NCI-H446 treated with DMSO at 0.1 percent for 48 hours (cell line): ENCODE measurements at places on chromosomes 13 and 19.

- DNase-seq = no peak
Measured at GRCh38 chr19:42175952-42176648, 41.4 kb downstream of the DEDD2 start.

- no peak for DNase-seq
Measured at GRCh38 chr13:110306960-110307766, at the start of the genes COL4A1 and COL4A2. COL4A1 (minus strand) TSS chr13:110307157; CDS start chr13:110307027, 130 bp downstream. COL4A2 (plus strand) TSS chr13:110307284; CDS start chr13:110307904, 620 bp downstream.

GRCh38 chr13:25541434-25542123 lies 169.8 kb downstream of the ATP8A2 start:
- DNase-seq = no peak

DNA sequence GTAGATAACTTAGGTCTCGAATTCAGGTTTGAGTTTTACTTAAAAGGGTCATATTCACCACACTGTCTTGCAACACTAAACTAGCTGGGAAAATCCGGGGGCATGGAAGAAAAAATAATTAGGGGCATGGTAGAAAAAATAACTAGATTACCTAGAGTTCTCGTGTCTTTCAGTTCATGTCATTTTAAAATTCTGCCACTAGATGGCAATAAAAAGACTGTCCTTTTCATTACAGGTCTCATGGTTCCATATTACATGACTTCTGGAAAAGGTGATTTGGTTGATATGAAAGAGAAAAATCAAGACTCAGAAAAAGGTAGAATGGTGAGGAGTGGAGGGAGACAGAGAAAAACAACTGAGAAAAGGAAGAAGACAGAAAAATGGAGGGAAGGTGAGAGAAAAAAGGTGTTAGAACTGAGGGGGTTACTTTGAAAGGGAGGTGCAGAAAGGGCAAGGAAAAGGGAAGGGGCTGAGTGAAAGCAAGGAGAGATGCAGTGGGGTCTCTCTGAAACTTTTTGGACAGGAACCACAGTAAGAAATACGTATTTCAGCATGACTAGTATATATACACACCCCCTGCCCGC lies 299.0 kb downstream of the KLF12 start:
- DNase-seq = no peak

- peak; percentile 71 for DNase-seq
Measured at GRCh38 chr13:99687723-99688397, 186.6 kb downstream of the TM9SF2 start.

DNA sequence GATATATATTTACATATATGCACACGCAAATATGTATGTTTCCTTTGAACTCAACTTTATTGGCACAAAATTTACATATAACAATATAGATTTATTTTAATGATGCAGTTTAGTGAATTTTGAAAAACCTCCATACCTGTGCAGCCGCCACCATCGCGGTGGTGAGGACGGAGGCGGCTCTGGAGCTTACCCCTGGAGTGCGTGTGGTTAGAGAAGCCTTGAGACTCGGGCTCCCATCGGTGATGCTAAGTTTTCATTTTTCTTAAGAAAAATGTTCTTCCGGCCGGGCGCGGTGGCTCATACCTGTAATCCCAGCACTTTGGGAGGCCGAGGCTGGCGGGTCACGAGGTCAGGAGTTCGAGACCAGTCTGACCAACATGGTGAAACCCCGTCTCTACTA lies 31.8 kb downstream of the GJA3 start:
- DNase-seq = no peak

- no peak for DNase-seq
Measured at GRCh38 chr13:31947105-31947504, 84.5 kb upstream of the FRY start.

- no peak for DNase-seq
Measured at GRCh38 chr13:40406405-40407120, 259.9 kb downstream of the FOXO1 start.

- DNase-seq = no peak
Measured at GRCh38 chr13:110354715-110355473, 47.8 kb downstream of the COL4A2 start.

DNA sequence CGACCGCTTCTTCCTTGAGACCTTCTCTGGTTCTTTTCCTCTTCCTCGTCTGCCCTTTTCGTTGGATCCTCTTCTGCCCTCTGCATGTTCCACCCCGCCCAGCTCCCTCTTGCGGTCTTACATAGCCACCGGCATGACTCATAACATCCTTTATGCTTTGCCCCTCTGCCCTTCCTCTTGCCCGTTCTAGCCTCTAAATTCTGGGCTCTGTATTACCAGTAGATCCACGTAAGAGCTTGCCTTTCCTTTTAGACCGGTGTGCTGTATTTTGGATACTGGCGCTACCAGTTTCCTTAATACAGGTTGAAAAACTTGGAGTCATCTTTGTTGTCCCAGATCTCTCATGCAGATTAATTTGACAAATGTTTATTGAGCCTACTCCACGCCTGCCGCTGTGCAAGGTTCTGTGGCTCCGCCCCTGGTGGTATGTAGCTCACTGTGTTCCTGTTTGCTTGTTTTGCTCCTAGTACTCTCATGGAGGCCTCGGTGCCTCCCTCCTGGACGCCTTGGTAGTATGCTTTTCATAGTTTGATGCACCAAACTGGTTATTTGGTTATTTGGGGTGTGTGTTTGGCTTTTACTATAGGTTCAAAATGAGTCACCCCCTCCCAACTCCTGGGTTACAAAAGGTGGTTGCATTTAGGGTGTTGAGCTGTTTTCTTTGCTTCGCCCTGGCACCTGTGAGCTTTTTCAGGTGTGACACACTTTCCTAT lies 1.7 kb downstream of the GTF3A start:
- DNase-seq = peak; percentile 14

DNA sequence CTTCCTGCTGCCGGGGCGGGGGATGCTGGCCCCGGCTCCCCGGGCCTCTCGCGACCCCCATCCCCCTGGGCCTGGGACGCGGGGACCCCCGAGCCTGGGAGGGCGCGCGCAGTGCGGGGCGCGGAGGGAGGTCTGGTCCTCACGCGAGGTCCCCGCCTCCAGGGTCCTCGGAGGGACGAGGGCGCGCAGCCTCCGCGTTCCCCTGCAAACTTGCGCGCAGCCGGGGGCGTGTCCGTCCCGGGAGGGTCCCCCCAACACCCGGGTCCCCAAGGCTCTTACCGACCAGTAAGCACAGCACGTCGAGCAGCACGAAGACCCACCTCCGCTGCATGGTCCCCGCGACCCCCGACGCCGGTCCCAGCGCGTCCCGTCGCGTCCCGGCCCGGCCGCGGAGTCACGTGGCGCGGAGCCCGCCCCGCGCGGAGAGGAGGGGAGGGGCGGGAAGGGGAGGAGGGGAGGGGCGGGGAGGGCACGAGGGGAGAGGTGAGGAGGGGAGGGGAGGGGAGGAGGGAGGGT lies at the start of gene PLPP2:
PLPP2 (minus strand) TSS at position 398 of the 516 bp plus-strand sequence; CDS start at position 331, 67 bp downstream.
- DNase-seq = no peak

DNA sequence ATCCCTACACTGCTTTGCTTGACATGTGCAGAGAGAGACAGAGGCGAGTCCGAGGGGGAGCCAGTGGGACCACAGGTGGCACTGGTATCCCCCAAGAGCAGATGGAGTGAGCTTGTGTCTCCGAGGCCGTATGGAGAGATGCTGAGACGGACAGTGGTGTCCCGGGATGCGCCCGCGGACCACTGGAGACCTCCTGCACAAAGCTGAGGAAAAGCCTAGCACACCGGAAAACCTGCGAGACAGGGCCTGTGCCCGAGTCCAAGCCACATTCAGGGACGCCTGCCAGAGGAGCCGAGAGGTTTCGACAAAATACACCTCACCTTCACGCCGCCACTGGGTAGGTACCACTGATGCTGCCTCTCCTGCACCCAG lies 66.0 kb upstream of the ZNF527 start:
- DNase-seq = no peak

DNA sequence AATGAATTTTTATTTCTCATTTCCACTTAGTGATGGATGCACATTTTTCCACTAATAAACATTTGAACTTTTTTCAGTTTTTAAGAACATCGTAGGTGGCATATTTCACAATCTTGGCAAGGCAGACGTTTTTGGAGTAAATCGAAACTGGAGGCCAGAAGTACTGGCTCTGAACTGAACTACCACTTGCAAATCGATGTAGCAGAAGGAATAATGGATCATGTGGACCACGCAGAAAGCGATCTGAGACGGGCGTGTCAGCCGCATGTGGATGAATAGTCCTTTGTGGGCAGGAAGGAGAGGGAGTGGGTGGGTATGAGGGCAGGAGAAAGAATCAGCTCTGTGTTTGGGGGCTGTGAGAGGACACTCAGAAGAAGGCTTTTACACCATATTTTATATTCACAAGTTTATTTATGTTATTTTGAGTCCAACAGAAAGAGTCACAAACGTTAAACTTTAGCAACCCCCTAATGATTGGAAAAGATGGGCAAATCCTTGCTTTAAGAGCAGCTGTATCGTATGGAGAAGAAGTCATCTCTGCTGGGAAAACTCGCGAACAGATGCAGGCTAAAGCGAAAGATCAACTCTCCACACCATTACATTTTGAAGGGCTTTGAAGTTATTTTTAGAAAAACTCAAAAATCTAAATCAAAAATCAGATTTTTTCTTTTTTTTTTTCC lies 90.5 kb downstream of the COL4A2 start:
- DNase-seq = no peak
